ENCODE measurements at places on chromosomes 4 and X. TPM values are rescaled to one million over a fixed set of nuclear protein-coding genes. Genes with fewer than 3 reads are reported as not detected.

Gene NAP1L3
- polyA plus RNA-seq, result 3.9 TPM

DNA sequence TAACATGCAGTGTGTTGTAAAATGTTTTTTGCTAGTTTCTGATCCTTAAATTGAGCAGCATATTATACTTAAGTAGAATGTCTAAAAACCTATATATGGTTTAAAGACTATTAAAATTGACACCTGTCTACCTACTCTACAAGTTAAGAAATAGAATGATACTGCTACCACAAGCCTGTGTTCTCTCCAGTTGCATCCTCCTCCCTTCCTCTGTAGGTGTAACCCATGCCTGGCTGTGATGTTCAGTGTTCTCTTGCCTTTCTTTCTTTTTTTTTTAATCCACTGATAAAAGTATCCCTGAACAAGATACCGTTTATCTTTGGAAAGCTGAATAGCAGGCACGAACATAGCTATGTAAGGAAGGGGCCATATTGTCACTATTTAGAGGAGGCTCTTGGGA, 99.1 kb downstream of the KDM6A start:
- no peaks in the 10 kb centered on the region for H3K36me3 ChIP-seq
- H3K4me3 ChIP-seq, result no peak overlapping the region
- no peak for DNase-seq
- H3K27me3 ChIP-seq, result no peaks in the 10 kb centered on the region
- H3K27ac ChIP-seq, result no peak overlapping the region
- H3K4me1 ChIP-seq, result no peaks in the 10 kb centered on the region

GRCh38 chr4:158169931-158170690, 2.7 kb downstream of the GASK1B start:
- peaks cover 4% of the 10 kb centered on the region for H3K4me1 ChIP-seq
- H3K27me3 ChIP-seq, result no peaks in the 10 kb centered on the region
- peak; percentile 48 for DNase-seq
- H3K4me3 ChIP-seq, result peak overlapping the region; percentile 28
- no peaks in the 10 kb centered on the region for H3K36me3 ChIP-seq

Gene ZNF185
- polyA plus RNA-seq, result 2.3 TPM

DNA sequence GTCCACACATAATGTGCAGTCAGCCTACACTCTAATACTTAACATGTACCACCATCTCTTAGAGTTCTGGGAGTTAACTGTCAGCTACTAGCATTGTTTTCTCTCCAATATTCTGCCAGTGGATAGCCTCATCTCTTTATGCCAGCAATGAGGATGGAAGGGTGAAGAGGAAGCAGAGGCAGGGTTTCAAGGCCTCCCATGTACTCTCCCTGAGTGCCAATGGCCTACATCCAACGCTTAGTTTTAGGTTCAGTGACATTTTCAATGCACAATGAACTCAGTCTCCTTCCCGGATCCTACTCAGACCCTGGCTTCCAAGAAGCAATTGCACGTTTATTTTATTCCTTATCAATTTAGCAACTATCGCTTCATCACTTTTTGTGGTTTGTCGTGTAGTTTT, 686.1 kb downstream of the DMD start:
- H3K27ac ChIP-seq, result no peak overlapping the region
- no peaks in the 10 kb centered on the region for H3K36me3 ChIP-seq
- no peak overlapping the region for H3K4me3 ChIP-seq
- H3K4me1 ChIP-seq, result no peaks in the 10 kb centered on the region
- DNase-seq, result no peak
- no peaks in the 10 kb centered on the region for H3K27me3 ChIP-seq

Gene AASDH
- polyA plus RNA-seq, result 9.0 TPM
